ENCODE measurements at places on chromosomes 7 and 10. TPM values are rescaled to one million over a fixed set of nuclear protein-coding genes. Genes with fewer than 3 reads are reported as not detected.

The PANK1 gene
- total RNA-seq, result 17.9 TPM

The SLC18A2 gene
- 0.44 TPM for total RNA-seq

The SDK1 gene
- total RNA-seq, result 90.1 TPM

The CREB5 gene
- total RNA-seq, result 16.2 TPM
